ENCODE measurements at places on chromosomes 12 and 14.

- DNase-seq = no peak
- peak overlapping the region; percentile 60 for H3K27ac ChIP-seq
- no peaks in the 10 kb centered on the region for H3K27me3 ChIP-seq
- peaks cover 33% of the 10 kb centered on the region for H3K4me1 ChIP-seq
- H3K36me3 ChIP-seq = peaks cover 7% of the 10 kb centered on the region
Measured at GRCh38 chr12:12365931-12366431, 9.1 kb downstream of the BORCS5 start.

GRCh38 chr12:28570811-28571210 lies 380.6 kb downstream of the CCDC91 start:
- H3K27me3 ChIP-seq = no peaks in the 10 kb centered on the region
- peak overlapping the region; percentile 80 for H3K27ac ChIP-seq
- no peak for DNase-seq
- no peak overlapping the region for H3K4me3 ChIP-seq
- no peaks in the 10 kb centered on the region for H3K36me3 ChIP-seq

- no peaks in the 10 kb centered on the region for H3K4me1 ChIP-seq
- no peaks in the 10 kb centered on the region for H3K27me3 ChIP-seq
- H3K36me3 ChIP-seq = peaks cover 1% of the 10 kb centered on the region
- no peak for DNase-seq
Measured at GRCh38 chr12:123960029-123960735, 12.4 kb downstream of the CCDC92 start.

DNA sequence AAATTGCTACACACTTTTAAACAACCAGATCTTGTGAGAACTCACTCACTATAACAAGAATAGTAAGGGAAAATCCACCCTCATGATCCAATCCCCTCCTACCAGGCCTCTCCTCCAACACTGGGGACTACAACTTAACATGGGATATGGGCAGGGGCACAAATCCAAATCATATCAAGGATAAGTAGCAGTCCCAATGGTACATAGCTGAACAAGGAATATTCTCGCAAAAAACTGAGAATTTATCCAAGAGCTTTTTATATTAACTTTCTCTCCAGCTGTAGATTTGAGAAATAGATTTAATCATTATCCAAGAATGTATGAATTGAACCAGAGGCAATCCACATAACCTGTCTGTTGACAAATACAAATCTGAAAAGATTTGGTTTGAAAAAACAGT lies 185.2 kb downstream of the TMTC3 start:
- H3K27me3 ChIP-seq = no peaks in the 10 kb centered on the region
- H3K4me3 ChIP-seq = no peak overlapping the region
- DNase-seq = no peak
- H3K36me3 ChIP-seq = no peaks in the 10 kb centered on the region
- H3K4me1 ChIP-seq = peaks cover 18% of the 10 kb centered on the region
- H3K27ac ChIP-seq = no peak overlapping the region

GRCh38 chr12:47964106-47964728 lies 821 bp downstream of the TMEM106C start:
- no peak for DNase-seq
- H3K36me3 ChIP-seq = peaks cover 19% of the 10 kb centered on the region
- H3K27me3 ChIP-seq = no peaks in the 10 kb centered on the region
- peak overlapping the region; percentile 68 for H3K4me3 ChIP-seq
- H3K27ac ChIP-seq = no peak overlapping the region

GRCh38 chr12:113875691-113876090 lies 90.4 kb downstream of the RBM19 start:
- H3K4me3 ChIP-seq = no peak overlapping the region
- H3K4me1 ChIP-seq = peaks cover 25% of the 10 kb centered on the region
- peaks cover 17% of the 10 kb centered on the region for H3K36me3 ChIP-seq
- DNase-seq = peak; percentile 74
- H3K27me3 ChIP-seq = no peaks in the 10 kb centered on the region
- H3K27ac ChIP-seq = peak overlapping the region; percentile 86

GRCh38 chr12:11108862-11109261 lies 16.7 kb upstream of the TAS2R43 start:
- H3K4me3 ChIP-seq = no peak overlapping the region
- DNase-seq = no peak
- H3K36me3 ChIP-seq = peaks cover 3% of the 10 kb centered on the region
- H3K27me3 ChIP-seq = no peaks in the 10 kb centered on the region
- H3K4me1 ChIP-seq = no peaks in the 10 kb centered on the region

- no peaks in the 10 kb centered on the region for H3K27me3 ChIP-seq
- H3K4me3 ChIP-seq = no peak overlapping the region
- H3K4me1 ChIP-seq = peaks cover 18% of the 10 kb centered on the region
- no peaks in the 10 kb centered on the region for H3K36me3 ChIP-seq
- no peak for DNase-seq
Measured at GRCh38 chr14:32013083-32013482, 64.0 kb upstream of the ARHGAP5 start.

GRCh38 chr12:4439736-4440135 lies 5.9 kb downstream of the FGF6 start:
- H3K27me3 ChIP-seq = peaks cover 25% of the 10 kb centered on the region
- no peak overlapping the region for H3K27ac ChIP-seq
- H3K36me3 ChIP-seq = no peaks in the 10 kb centered on the region
- H3K4me3 ChIP-seq = no peak overlapping the region
- DNase-seq = no peak
- no peaks in the 10 kb centered on the region for H3K4me1 ChIP-seq

- no peak for DNase-seq
- no peaks in the 10 kb centered on the region for H3K36me3 ChIP-seq
- H3K27ac ChIP-seq = peak overlapping the region; percentile 95
- peaks cover 56% of the 10 kb centered on the region for H3K4me1 ChIP-seq
- H3K27me3 ChIP-seq = no peaks in the 10 kb centered on the region
- H3K4me3 ChIP-seq = no peak overlapping the region
Measured at GRCh38 chr12:65532162-65532561, 253.7 kb downstream of the MSRB3 start.

- no peak for DNase-seq
- no peak overlapping the region for H3K27ac ChIP-seq
- no peaks in the 10 kb centered on the region for H3K27me3 ChIP-seq
- no peaks in the 10 kb centered on the region for H3K36me3 ChIP-seq
- no peaks in the 10 kb centered on the region for H3K4me1 ChIP-seq
Measured at GRCh38 chr14:33127531-33127930, 188.9 kb downstream of the NPAS3 start.

GRCh38 chr12:88377973-88378372 lies 202.3 kb downstream of the KITLG start:
- H3K27ac ChIP-seq = no peak overlapping the region
- no peaks in the 10 kb centered on the region for H3K27me3 ChIP-seq

DNA sequence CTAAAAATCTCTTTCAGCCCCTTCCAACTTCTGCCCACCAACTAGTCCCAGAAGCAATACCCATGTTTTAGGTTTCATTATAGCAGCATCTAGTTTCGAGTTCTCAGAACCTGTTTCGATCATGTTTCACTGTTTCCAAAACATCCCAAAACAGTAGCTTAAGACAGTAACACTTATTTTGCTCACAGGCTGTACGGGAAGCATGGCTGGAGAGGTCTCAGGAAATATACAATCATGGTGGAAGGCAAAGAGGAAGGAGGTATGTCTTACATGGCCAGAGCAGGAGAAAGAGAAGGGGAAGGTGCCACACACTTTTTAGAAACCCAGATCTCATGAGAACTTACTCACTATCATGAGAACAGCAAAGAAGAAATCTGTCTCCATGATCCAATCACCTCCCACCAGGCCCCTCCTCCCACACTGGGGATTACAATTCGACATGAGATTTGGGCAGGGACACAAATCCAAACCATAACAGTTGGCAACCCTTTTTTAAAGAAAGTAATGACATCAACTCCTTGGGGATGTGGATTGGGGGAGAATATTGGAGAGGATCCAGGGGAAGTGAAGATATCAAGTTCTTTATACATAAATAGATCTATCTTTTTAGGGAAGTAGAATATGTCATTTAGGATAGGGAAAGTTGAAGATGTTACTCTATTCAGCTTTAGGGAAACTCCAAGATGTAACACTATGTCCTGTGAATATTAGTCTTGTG lies 269.9 kb upstream of the PLEKHG7 start:
- no peak overlapping the region for H3K27ac ChIP-seq
- H3K4me1 ChIP-seq = no peaks in the 10 kb centered on the region
- no peak overlapping the region for H3K4me3 ChIP-seq
- DNase-seq = no peak

GRCh38 chr14:22263961-22264360 lies 325.1 kb downstream of the DAD1 start:
- no peaks in the 10 kb centered on the region for H3K4me1 ChIP-seq
- H3K27ac ChIP-seq = no peak overlapping the region
- no peaks in the 10 kb centered on the region for H3K27me3 ChIP-seq
- H3K36me3 ChIP-seq = no peaks in the 10 kb centered on the region
- DNase-seq = no peak

DNA sequence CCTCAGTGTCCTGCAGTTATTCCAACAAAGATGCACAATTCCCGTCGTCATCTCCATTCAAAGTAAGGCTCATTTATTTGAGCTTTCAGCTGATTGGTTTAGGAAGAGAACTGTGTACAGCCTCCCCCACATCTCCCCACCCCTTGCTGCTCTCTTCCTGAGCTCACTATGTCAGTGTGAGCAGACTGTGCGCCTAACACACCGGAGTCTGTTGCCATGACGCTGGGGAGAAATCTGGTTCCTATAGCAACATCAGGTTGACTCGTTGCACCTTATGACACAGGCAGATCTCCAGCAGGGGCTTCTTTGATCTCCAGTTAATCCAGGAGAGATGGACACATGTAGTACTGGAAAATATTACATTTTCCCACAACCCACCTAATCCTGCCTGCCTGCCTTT lies 319.4 kb downstream of the CACNA1C start:
- no peaks in the 10 kb centered on the region for H3K27me3 ChIP-seq
- H3K4me1 ChIP-seq = peaks cover 27% of the 10 kb centered on the region
- H3K27ac ChIP-seq = no peak overlapping the region
- H3K4me3 ChIP-seq = no peak overlapping the region
- H3K36me3 ChIP-seq = no peaks in the 10 kb centered on the region

- no peaks in the 10 kb centered on the region for H3K27me3 ChIP-seq
- peak; percentile 27 for DNase-seq
- H3K4me3 ChIP-seq = no peak overlapping the region
- 0 out of 2 replicates have a peak, but pooled peaks cover 4% of the 10 kb centered on the region for H3K36me3 ChIP-seq
- H3K27ac ChIP-seq = no peak overlapping the region
- peaks cover 38% of the 10 kb centered on the region for H3K4me1 ChIP-seq
Measured at GRCh38 chr14:99728231-99728920, 44.3 kb downstream of the CYP46A1 start.

GRCh38 chr12:78938341-78939084 lies 73.9 kb downstream of the SYT1 start:
- peaks cover 12% of the 10 kb centered on the region for H3K36me3 ChIP-seq
- H3K4me3 ChIP-seq = no peak overlapping the region
- H3K4me1 ChIP-seq = no peaks in the 10 kb centered on the region
- H3K27ac ChIP-seq = no peak overlapping the region
- DNase-seq = no peak

DNA sequence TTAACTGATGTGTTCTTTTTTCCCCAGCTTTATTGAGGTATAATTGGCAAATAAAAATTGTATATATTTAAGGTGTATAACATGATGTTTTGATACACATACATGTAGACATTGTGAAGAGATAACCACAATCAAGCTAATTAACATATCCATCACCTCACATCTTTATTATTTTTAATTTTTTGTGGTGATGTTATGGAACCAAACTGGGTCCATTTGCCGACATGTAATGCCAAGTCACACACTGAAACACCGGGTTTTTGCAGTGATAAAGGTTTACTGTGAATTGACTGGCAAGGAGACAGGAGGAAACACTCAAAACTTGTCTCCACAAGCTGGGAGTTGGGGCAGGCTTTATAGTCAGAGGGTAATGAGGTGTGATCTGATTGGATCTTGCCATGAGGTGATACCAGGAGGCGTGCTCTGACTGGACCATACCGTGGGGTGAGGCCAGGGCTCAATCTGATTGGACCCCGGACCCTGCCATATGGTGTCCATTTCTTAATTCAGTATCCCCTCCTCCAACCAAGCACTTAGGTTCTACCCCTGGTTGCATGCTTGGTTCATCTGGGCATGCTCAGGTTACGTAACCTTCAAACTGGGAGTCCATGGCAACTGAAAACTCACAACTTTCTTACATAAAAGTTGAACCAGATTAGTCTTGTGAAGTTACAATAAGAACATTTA lies 11.8 kb upstream of the WSCD2 start:
- peaks cover 9% of the 10 kb centered on the region for H3K27me3 ChIP-seq
- no peak overlapping the region for H3K4me3 ChIP-seq
- no peak for DNase-seq
- H3K4me1 ChIP-seq = no peaks in the 10 kb centered on the region

DNA sequence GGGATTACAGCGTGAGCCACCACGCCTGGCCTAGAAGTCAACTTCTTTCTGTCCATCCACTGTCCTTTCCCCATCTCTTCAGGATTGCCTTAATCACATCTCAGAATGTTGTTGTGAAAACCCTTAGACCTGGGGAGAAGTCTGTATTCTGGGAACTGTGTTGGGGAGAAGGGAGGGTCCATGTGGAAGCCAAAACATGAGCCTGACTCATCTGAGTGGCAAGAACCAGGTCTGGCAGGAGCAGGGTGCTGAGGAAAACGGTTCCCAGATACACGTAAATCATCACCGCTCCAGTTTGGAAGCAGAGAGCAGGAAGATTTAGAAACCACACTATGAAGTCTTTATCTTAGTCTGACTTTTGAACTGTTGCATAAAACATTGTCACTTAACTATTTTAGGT lies 245.6 kb upstream of the RGS6 start:
- no peak overlapping the region for H3K27ac ChIP-seq
- DNase-seq = no peak
- H3K4me1 ChIP-seq = peaks cover 8% of the 10 kb centered on the region
- peaks cover 19% of the 10 kb centered on the region for H3K36me3 ChIP-seq
- H3K4me3 ChIP-seq = no peak overlapping the region
- H3K27me3 ChIP-seq = no peaks in the 10 kb centered on the region

- no peak overlapping the region for H3K27ac ChIP-seq
- no peaks in the 10 kb centered on the region for H3K4me1 ChIP-seq
- no peak overlapping the region for H3K4me3 ChIP-seq
- H3K36me3 ChIP-seq = no peaks in the 10 kb centered on the region
- no peak for DNase-seq
Measured at GRCh38 chr14:47678993-47679392, 3.6 kb upstream of the MDGA2 start.

- H3K36me3 ChIP-seq = no peaks in the 10 kb centered on the region
- no peaks in the 10 kb centered on the region for H3K4me1 ChIP-seq
- DNase-seq = no peak
- H3K4me3 ChIP-seq = no peak overlapping the region
Measured at GRCh38 chr12:8871068-8871467, 43.2 kb upstream of the PHC1 start.

GRCh38 chr12:87406926-87407325 lies 622.3 kb downstream of the C12orf50 start:
- no peak for DNase-seq
- no peak overlapping the region for H3K4me3 ChIP-seq
- no peaks in the 10 kb centered on the region for H3K36me3 ChIP-seq
- H3K4me1 ChIP-seq = no peaks in the 10 kb centered on the region
- no peak overlapping the region for H3K27ac ChIP-seq

GRCh38 chr12:129193263-129193871 lies 340.1 kb downstream of the GLT1D1 start:
- H3K36me3 ChIP-seq = no peaks in the 10 kb centered on the region
- no peak overlapping the region for H3K27ac ChIP-seq
- no peak for DNase-seq
- H3K27me3 ChIP-seq = no peaks in the 10 kb centered on the region
- H3K4me3 ChIP-seq = no peak overlapping the region

- H3K27ac ChIP-seq = no peak overlapping the region
- DNase-seq = peak; percentile 4
- H3K4me3 ChIP-seq = no peak overlapping the region
- peaks cover 16% of the 10 kb centered on the region for H3K4me1 ChIP-seq
Measured at GRCh38 chr12:22271023-22271422, 63.5 kb downstream of the ST8SIA1 start.

Data from SJSA1 (cell line).